H9 (cell line): ENCODE measurements at places on chromosomes 5 and 9. TPM values are rescaled to one million over a fixed set of nuclear protein-coding genes. Genes with fewer than 3 reads are reported as not detected.

OXCT1 gene
- 25.6 and 26.3 TPM in 2 replicates for total RNA-seq

SPATA31A3 gene
- 0.35 and 0.46 TPM in 2 replicates for total RNA-seq

ANKRD34B gene
- total RNA-seq: 0.70 and 0.72 TPM in 2 replicates

SV2C gene
- total RNA-seq: 0.02 and 0.09 TPM in 2 replicates

CD74 gene
- total RNA-seq: 19.5 and 19.9 TPM in 2 replicates

PAEP gene
- not detected in 2 replicates for total RNA-seq

CYLC2 gene
- total RNA-seq: not detected in 2 replicates

NREP gene
- total RNA-seq: 159 and 163 TPM in 2 replicates

OTP gene
- not detected in 2 replicates for total RNA-seq

TTC23L gene
- total RNA-seq: 0.96 and 1.3 TPM in 2 replicates

PCDHA1 gene
- 0.44 and 0.61 TPM in 2 replicates for total RNA-seq

CNOT6 gene
- 41.7 and 45.0 TPM in 2 replicates for total RNA-seq

FBXO4 gene
- 1.2 and 1.8 TPM in 2 replicates for total RNA-seq

TAF11L10 gene
- total RNA-seq: not detected in 2 replicates

ACTL7A gene
- total RNA-seq: not detected in 2 replicates

OBP2B gene
- total RNA-seq: not detected in 2 replicates

ELAVL2 gene
- 16.8 and 19.9 TPM in 2 replicates for total RNA-seq

NKD2 gene
- 7.3 and 7.7 TPM in 2 replicates for total RNA-seq

DOCK8 gene
- 1.4 and 2.3 TPM in 2 replicates for total RNA-seq

FBN2 gene
- 8.1 and 8.3 TPM in 2 replicates for total RNA-seq

NAIP gene
- total RNA-seq: 2.2 and 2.8 TPM in 2 replicates

PCDHB10 gene
- 1.5 and 1.6 TPM in 2 replicates for total RNA-seq

KIAA1191 gene
- 128 and 136 TPM in 2 replicates for total RNA-seq

PDE4D gene
- 1.7 and 2.1 TPM in 2 replicates for total RNA-seq

MYMK gene
- not detected in 2 replicates for total RNA-seq

TUSC1 gene
- not detected in 2 replicates for total RNA-seq

PKD2L2 gene
- not detected in 2 replicates for total RNA-seq

KIF24 gene
- 3.7 and 4.0 TPM in 2 replicates for total RNA-seq

IRX2 gene
- 91.6 and 94.4 TPM in 2 replicates for total RNA-seq

PCDHA4 gene
- total RNA-seq: 3.5 and 3.9 TPM in 2 replicates

RANBP17 gene
- total RNA-seq: 16.5 and 20.0 TPM in 2 replicates

C5orf46 gene
- not detected in 2 replicates for total RNA-seq

C5orf58 gene
- total RNA-seq: 0.90 and 1.4 TPM in 2 replicates

SPINK5 gene
- 5.6 and 6.0 TPM in 2 replicates for total RNA-seq

SPINK1 gene
- 2.0 and 3.1 TPM in 2 replicates for total RNA-seq

LCN9 gene
- total RNA-seq: 0.52 and 0.72 TPM in 2 replicates

PCDHGB6 gene
- total RNA-seq: 5.5 and 6.0 TPM in 2 replicates
